ENCODE measurements at places on chromosomes 5 and 9.

- DNase-seq, result peak; percentile 61
These were observed 13.7 kb downstream of the DAB2 start for GRCh38 chr5:39411061-39411460.

DNA sequence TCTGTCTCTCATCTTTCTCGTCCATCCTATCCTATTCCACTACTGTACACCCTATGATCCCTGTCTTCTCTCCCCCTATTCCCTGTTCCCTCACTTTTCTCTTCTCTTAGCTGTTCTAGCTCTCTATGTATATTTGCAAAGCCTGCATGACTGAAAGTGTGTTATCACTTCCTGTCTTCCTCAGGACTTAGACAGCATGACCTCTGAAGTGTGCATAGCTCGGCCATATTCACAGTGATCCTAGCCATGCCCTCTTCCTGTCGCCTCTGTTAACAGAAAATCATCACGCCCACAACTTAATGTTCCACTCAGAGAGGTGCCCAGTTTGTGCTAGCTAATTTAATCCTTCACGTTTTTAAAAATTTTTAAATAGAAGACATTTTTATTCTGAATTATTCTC is 35.8 kb upstream of the CDH6 start:
- no peak for DNase-seq

- DNase-seq, result peak; percentile 24
These were observed 27.5 kb downstream of the FSD1L start for GRCh38 chr9:105475302-105475701.

DNA sequence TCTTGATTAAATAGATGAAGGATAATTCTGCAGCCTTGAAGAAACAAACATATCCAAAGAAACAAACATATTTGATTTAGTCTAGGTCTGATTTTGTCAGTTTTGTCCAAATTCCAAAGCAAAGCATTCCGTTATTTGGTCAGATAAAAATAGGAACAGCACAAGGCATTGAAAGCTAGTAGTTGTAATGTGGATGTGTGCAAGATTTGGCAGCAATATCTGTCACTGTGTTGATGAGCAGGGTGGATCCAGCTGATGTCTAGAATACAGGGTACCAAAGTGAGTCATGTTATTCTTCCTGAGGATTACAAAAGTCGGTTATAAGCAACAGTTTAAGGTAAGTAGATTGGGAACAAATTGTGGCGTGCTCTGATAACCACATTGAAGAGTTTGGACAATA is 69.3 kb upstream of the PLPPR1 start:
- no peak for DNase-seq

DNA sequence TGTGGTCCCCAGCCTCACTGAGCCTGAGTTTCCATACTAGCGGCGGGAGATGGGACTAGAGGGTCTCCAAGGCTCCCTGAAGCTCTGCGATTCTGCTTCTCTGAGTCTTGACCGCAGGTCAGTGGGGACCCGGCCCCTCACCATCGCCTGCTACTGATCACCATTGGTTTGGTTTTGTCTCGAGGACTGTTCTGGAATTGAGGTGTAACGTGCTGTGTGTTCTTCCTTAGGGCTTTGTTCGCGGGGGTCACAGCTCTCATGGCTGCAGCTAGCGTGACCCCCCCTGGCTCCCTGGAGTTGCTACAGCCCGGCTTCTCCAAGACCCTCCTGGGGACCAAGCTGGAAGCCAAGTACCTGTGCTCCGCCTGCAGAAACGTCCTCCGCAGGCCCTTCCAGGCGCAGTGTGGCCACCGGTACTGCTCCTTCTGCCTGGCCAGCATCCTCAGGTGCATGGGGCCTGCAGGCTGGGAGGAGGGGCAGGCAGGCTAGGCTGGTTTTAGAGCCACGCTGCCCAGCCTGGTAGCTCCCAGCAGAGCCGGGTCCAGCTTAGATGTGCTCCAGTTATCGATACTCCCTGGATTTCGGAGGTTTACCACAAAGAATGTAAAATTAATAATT is 12.3 kb downstream of the TRAF2 start:
- DNase-seq, result no peak

DNA sequence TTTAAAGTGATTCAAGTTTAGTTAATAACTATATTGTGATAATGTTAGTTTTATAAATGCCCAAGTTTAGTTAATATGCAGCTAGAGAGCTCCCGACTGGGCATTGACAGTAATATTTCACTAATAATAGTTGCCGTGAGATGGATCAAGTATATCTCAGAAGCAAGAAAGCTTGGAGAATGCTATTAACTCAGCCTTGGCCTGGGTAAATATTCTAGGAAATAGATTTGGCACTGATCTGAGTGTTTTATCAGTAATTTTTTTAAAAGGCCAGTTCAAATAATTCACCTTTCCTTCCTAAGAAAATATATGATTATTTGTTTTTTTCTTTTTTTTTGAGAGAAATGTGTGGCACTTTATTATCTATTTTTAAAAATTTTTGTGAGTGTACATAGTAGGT is 305.3 kb downstream of the CSNK1G3 start:
- DNase-seq, result no peak

GRCh38 chr9:70092190-70092589 is 48.5 kb downstream of the MAMDC2 start:
- DNase-seq, result no peak

DNA sequence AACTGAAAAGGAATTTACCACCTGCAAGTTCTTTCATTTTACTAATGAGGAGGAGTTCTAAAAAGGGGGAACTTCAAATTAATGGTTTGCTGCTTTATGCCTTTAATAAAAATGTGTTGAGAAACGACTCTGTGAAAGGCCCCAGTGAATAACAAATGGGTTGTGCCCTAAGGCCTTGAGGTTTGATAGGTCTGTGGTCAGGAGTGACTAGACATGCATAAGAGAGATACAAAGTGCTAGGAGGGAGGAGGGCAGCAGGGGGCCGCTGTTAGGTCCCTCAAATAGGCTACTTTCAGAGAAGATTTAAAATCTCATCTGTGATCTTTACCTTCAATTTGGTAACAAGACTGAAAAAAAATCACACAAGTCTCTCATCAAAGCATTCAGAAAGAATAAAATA is 58.3 kb downstream of the FAM81B start:
- no peak for DNase-seq

- DNase-seq, result no peak
These were observed 5.6 kb downstream of the PRDM12 start for GRCh38 chr9:130669965-130670364.

DNA sequence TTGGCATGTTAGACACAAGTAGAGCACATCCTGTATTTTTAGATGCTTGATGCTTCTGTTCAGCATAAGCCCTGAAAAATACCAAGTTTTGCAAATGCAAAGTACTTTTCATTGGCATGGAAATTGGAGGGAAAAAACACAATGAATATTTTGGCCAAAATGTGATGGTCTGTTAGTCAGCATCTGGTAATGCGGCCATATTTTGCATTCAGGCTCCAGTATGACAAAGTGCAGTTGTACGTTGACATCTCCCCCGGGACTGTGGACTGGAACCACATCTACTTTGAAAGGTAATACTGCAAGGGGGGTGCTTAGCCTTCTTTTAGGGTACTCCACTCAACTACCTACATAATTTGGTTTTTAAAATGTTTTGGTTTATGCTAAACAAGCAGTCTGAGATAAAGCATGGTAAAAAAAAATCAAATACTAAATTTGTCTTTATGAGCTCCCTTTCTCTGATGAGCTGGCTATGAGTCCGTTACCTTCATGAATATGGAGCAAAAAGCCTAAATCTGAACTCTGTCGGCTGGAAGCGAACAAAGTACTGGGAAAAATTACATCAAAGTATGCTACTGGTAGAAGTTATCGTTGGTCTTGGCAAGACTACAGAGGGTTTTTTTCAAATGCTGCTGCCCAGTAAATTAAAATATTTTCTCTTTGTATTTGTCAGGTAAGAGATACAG is 297.0 kb downstream of the ARHGEF28 start:
- no peak for DNase-seq

DNA sequence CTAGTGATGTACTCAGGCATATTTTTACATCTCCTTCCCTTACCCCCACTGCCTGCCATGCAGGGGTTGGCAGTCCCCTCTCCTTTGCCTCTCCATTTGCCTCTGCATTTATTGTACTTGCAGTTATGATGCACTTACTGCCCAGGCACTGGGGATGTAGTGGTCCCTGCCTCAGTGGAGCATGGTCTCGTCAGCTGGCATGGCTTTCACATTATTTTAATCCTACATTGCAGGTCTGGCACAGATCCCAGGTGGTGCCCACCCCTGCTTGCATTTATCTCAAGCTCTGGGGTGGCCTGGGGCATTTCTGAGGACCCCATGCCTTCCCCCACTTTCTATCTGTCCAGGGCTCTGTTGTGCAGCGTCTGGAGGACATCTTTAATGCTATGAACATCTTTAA is 23.2 kb upstream of the PITX1 start:
- DNase-seq, result no peak

GRCh38 chr5:32600054-32600622 is 14.8 kb downstream of the SUB1 start:
- peak; percentile 84 for DNase-seq

DNA sequence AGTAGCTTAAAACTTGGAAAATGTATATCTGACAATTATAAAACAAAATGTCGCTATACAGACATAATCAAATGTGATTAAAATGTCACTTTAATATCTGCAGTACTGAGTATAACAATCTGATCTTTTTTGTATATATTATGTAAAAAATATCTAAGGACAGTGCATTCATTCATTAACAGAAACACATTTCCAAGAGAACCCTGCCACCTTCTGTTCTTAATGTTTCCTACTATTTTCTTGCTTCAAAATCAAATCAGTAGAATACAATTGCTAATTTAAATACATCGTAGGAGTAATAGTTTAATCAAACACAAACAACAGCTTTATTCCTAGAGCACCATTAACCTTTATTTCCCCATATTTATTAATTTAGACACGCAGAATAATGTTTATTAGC is 142.6 kb upstream of the ST8SIA4 start:
- no peak for DNase-seq

DNA sequence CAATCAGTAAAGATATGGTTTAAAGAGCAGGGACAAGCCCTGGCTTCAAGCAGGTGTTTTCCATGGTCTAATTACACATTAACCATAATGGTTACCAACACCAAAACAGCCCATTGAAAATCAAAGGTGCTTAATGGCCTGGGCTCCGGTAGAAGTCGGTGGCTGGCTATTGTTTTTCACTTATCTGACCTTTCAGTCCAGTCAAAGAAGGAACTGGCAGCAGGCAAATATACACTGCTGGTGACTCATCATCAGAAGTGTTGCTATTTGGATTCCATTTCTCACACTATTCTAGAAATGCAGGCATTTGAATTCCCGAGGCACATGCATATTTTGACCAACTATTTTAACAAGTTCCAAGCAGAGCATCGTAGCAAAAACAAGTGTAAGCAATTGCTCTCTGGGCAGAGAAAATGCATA is 26.3 kb upstream of the GABRP start:
- peak; percentile 13 for DNase-seq

DNA sequence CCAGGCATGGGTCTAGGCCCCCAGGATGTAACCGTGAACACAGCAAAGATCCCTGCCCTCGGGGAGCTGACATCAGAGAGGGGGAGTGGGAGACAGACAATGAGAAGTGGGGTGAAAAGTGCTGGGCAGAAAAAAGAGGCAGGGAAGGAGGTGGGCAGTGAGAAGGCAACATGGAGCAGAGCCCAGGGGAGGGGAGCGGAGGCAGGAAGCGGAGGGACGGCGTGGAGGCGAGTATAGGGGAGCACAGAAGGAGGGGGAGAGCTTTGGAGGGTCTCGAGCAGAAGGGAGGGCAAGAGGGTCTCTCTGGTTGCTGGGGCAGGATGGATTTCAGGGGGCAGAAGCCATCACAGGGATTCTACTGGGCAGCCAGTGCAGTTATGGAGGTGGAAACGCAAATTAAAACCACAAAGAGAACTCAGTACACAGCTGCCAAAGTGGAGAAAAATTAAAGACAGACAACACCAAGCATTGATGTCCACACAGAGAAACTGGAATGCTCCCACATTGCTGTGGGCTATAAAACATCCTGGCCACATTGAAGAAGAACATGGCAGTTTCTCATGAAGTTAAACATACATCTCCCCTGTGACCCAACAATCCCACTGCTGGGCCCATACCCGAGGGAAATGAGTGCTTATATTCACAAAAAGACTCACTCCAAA is 21.1 kb upstream of the LAMC3 start:
- no peak for DNase-seq

- DNase-seq, result peak; percentile 70
These were observed at the start of gene NR2F1-AS1 for GRCh38 chr5:93580927-93581445. NR2F1-AS1 (minus strand) TSS chr5:93581219.

GRCh38 chr9:91243029-91243428 is 118.7 kb downstream of the AUH start:
- DNase-seq, result no peak

DNA sequence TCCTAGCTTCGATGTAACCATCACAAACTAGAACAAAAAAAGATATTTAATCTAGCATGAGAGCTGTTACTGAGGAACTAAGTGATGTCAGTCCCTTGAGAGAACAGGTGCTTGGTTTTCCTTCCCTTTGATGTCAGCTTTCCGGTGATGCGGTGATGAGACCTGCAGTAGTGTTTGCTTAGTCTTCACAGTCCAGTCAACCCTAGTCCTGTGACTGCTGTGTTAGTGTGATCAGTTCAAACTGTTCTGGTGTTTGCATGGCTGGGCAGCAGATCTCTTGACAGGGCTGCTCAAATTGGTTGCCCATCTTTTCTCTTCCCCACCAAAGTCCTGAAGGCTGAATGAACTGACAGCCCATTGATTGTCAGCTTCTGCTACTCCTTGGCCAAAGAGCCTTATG is 608.6 kb upstream of the DAB2 start:
- no peak for DNase-seq

DNA sequence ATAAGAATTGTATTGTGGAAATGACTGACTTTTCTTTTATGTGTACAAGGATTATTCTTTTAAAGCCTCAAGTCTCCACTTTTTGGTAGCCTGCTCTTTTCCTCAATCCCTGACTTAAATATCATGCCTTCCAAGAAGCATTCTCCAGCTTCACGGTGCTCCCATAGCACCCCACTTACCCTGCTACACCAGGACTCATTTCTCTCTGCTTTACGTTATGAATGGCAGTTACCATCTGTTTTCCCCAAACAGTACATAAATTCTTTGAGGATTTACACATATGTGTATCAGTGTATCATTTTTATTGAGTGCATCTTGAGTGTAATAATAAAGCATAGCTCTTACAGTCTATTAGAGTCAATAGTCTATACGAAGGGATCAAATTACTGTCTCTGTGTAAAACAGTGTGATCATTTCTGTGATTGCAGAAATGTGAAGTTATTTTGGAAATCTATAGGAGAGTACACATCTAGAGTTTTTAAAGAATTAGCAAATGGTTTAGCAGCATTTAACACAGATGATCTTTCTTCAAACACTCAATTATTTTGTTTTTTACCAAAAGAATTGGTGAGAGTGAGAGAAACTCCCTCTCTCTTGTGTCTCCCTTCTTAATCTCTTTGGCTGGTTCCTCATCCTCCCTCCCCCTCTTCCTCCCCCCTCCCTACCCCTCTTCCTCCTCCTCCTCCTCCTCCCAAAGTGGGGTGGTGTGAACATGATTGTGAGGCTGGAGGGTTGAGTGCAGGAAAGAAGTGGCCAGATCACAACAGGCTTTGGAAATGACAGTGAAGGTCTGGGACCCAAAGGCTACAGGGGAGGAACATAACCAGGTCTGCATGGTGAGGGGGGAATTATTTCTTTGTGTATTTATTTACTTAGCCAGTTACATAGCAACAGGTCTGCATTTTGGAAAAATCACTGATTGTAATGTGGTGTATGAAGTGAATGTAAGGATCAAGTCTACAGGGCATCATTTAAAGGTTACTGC is 27.6 kb upstream of the ECM2 start:
- no peak for DNase-seq
